ENCODE measurements at places on chromosomes 7 and 10. TPM values are rescaled to one million over a fixed set of nuclear protein-coding genes. Genes with fewer than 3 reads are reported as not detected.

The BAMBI gene
- total RNA-seq, result 3.9 TPM

DNA sequence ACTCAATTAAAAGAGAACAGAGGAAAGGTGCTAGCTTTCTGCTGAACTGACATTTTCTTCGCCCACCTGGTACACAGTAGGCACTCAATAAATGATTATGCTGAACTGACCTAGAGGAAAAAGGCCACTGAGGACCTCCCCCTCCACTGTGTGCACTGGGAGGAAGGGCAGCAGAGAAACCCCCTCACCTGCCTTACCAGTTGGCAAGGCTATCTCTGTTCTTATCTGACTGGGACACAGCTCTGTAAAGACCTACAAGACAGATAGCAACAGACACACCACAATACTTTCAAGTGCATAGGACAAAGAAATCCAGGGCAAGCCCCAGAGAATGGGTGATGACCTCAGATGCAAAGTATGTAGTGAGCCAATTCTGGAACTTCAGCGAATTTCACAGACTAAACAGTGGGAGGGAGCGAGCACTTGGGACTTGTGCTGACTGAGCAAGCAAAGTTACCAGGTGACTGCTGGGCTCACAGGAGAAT, 30.4 kb downstream of the PDLIM1 start:
- peak; percentile 73 for DNase-seq

- peak; percentile 52 for DNase-seq
Observed at GRCh38 chr7:128883622-128884448, 21.2 kb downstream of the ATP6V1F start.

DNA sequence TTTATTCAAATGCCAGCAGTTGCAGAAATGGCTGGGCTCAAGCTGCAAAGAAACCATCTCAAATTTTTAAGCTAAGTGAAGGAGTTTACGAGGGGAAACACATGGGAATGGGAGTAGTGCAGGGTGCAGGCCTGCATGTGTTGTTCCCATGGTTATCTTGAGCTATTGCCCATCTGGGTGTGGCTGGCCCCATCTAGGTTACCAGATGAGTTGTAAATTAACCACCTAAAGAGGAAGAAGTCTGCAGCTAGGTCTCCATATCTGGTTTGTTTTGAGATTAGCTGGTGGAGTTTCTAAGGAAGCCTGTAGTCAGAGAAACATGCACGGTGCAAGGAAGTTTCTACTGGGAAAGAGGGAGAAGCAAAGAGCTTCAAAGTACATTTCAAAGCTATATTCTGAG, 23.3 kb upstream of the STEAP2 start:
- DNase-seq, result no peak

- DNase-seq, result no peak
Observed at GRCh38 chr10:17143055-17143690, 13.6 kb upstream of the CUBN start.

DNA sequence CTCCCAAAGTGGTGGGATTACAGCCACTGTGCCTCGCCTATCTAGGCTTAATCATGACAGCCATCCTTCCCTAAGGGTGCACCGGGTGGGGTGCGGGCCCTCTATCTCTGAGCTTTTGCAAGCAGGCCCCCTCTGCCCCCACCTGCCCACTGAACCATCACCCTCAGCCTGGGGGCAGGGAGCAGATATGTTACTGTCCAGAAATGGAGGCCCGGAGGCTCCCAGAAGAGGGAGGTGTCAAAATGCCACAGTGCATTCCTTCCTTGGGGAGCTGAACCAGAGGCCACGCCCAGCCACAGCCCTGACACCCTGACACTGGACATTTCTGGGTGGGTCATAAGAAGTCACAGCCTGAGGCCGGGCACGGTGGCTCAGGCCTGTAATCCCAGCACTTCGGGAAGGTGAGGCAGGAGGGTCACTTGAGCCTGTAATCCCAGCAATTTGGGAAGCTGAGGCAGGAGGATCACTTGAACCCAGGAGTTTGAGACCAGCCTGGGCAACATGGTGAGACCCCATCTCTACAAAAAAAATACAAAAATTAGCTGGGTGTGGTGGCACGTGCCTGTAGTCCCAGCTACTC, 129.8 kb upstream of the TNRC18 start:
- DNase-seq, result no peak

GRCh38 chr7:88329532-88330463, 23.1 kb upstream of the STEAP4 start:
- no peak for DNase-seq

DNA sequence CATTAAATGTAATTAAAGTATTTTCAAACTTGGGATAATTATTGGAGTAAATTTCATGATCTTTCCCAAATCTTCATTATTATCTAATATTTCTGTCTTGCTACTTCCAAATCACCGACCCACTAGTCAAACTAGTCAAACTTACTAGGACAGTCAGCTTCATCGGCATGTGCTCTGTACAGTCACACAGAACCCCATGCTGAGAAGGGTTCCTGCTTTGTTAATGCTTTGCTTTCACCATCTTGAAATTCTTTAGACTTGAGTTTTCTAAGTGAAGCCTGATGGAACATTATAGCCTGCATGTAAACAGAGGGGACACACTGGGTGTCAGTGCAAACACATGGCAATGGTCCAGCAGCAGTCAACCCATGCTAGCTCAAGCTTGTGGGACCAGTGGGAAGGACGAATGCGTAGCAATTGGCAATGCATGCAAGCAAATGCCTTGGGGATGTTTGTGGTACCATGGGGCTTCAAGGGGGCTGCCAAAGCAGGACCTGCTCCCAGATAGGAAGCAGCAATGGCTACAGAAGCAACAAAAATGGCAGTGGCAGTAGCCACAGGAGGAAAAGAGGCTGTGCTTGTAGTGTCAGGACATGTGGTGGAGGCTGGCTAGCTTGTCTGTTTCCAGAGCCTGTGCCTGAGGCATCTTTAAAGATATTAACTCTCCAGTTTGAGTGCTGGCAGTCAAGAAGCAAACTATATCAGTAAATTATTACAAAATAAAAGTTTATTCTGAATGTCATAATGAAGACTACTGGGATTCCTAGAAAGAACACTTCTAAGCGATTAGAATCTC, 441.1 kb upstream of the SEMA3D start:
- no peak for DNase-seq

GRCh38 chr10:48286356-48286755, 11.9 kb upstream of the FRMPD2 start:
- DNase-seq, result no peak

DNA sequence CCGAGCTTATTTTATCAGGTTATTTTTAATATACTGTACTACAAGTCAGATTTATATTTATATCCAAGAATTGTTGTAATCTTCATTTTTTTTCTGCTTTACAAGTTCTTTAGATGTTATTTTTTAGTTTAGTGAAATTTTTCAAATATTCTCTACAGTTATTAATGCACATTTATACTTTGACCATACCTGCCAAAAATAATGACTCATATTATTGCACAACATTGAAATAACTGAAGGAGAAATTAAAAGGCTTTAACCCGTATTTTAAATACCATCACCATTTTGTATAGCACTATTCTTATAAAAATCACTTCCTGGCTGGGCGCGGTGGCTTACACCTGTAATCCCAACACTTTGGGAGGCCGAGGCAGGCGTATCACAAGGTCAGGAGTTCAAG, 278.5 kb downstream of the BICC1 start:
- DNase-seq, result no peak

DNA sequence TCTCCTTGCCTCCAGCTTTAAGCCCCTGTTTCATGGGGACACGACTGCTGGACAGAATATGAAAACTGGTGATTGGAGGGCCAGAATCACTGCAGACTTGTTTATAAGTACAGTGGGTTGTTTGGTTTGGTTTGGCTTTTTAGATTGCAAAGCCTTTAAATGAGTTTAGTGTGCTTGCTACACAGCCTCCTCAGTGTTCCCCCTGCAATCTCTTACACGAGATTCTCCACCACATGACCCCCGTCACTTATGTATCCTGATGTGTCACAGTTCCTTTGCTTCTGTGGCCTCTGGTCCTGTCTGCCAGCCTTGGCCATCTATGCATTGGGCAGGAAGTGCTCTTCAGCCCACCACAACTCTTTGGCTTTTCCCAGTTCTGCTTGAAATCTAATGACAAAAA, 103.7 kb upstream of the ANKRD1 start:
- DNase-seq, result no peak

GRCh38 chr10:133131734-133132472, 28.1 kb upstream of the KNDC1 start:
- no peak for DNase-seq

- DNase-seq, result no peak
Observed at GRCh38 chr10:57482259-57482658, 785.4 kb downstream of the IPMK start.

DNA sequence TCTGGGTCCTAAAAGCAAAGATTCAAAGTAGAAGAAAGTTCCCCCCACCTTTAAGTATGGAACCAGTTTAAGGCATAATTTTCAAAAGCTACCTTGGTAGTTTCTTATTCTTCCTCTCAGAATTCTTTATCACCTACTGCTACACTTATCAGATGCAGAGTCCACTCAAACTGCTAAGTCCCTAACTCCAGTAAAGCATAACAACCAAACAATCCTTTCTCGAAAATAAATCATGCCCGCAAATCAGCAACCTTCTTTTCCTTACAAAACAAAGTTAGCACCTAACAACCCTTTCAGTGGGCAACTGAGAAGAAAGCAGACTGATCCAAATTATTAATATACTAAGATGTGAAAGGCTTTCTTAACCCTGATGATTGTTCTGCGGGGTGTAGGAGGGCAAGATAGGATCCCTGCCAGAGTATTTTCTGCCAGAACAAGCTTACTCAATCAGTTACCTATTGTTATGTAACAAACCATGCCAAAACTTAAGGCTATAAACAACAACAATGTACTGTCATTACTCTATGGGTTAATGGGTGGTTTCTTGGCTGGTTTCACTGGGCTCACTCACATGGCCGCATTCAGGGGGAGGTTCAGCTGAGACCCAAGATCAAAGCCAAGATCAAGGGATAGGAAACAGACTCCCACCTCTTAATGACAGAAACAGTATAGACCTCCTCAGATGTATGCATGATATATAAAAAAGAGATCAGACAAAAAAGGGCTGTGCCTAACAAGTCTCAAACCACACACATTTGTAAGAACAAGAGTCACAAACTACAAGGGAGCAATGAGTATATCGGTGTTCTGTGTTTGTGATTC, 42.0 kb downstream of the CCDC6 start:
- DNase-seq, result no peak

GRCh38 chr7:8579661-8580194, 146.3 kb downstream of the NXPH1 start:
- no peak for DNase-seq

DNA sequence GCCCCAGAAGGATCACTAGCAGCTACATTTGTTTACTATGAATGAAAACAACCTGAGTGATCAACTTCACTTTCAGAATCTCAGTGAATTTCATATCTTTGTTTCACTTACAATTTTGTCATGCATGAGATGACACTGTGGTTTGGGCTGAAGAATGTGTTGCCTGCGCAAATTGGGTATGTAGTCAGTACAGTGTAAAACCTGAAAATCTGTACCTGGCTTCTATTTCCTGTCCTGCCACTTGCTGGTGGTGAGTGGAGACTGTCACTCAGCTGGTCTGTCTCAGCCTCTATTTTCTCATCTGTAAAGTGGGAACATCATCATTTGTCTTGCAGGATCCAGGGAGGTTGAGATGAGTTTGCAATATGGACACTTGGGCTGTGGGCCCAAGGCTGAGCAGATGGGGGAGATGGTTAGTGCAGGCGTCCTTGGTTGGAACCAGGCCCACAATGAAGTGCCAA, 118.0 kb downstream of the WDFY4 start:
- DNase-seq, result no peak

The ZP3 gene
- total RNA-seq, result 23.3 TPM

The CFAP43 gene
- total RNA-seq, result 0.21 TPM

The C7orf33 gene
- not detected for total RNA-seq

The AKR1C4 gene
- total RNA-seq, result not detected

Data from Panc1 (cell line).